ENCODE measurements at places on chromosomes 6 and 20.

- no peak for DNase-seq
These were observed 116.4 kb downstream of the FLRT3 start for GRCh38 chr20:14220986-14221385.

- DNase-seq, result no peak
These were observed 140.2 kb upstream of the CARMIL1 start for GRCh38 chr6:25138934-25139415.

DNA sequence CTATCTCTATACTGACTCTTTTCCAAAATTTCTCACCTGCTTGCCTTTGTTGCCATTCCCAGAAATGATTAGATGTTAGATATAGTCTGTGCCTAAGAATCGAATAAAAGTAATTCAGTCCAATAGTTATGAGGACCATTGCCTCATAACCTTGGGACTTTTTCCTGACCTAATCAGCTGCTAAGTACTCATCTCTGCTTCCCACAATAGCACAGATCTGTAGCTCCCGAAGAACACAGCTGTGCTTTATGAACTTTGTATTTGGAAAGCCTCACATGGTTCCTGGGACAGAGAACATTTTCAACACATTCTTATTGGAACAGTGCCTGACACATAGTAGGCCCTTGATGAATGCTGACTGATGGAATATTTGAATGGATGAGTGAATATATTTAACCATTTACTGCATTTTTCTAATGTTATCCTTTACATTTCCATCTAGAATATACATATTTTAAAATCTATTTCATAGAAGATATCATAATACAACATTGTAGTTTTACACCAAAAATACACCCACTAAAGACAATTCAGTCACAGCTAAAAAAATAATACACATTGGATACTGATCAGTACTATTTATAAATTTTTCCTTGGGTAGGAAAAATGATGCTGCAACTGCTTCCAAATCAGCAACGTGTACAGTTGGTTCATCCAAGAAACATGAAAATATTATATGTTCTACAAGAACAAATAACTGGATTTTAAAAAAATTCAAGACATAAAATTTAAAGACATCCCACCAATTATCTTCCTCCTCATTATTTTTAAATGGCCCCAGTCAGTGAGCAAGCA is 53.9 kb downstream of the HS3ST5 start:
- DNase-seq, result no peak

DNA sequence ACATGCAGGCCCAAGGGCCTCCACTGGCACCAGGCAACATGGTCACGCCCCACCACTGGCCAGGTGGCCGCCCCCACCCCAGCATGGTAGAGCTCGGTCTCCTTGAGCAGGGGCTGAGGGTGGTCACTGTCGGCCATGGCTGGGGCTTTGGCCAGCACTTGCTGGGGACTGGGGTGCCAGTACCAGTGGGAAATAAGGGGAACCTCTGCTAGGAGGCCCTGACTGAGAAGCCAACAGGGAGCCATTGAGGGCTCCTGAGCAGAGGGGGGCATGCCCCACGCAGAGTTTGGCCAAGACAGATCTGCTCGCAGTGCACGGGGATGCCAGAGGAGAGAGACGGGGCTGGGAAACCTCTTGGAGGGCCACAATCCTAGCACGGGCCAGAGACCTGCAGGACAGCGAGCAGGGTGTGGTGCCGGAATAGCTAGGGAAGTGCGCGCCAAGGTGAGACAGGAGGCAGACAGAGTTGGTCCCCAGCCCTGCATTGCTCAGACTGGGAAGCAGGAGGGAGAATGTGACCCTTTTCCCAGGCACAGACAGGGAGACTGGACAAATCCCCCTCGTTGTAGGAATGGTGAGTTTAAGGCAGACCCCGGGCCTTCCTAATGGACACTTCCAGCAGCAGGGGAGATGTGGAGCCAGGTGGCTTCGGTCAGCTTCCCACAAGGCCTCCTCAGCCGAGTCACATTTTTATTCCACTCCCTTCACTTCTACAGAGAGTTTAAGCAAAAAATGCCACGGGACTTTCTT is 179.0 kb upstream of the CST7 start:
- no peak for DNase-seq

DNA sequence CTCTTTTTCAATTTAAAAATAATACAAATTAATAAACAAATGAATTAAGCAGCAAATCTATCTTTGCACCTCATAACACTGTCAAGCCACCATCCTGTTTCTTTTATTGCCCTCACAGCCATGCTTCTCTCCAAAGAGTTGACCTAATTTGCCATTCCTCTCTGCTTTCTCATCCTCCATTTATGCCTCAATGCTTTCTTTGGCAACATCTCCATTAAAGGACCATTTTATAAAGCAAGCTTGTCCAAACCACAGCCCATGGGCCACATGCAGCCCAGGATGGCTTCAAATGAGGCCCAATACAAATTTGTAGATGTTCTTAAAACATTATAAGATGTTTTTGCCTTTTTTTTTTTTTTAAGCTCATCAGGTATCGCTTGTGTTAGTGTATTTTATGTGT is 26.4 kb upstream of the MEI4 start:
- DNase-seq, result no peak

GRCh38 chr6:73580247-73581149 is 59.7 kb upstream of the EEF1A1 start:
- peak; percentile 62 for DNase-seq

GRCh38 chr6:72739368-72739779 is 117.5 kb downstream of the KCNQ5 start:
- DNase-seq, result no peak

- peak; percentile 44 for DNase-seq
These were observed 11.0 kb downstream of the HRH3 start for GRCh38 chr20:62208795-62209755.

DNA sequence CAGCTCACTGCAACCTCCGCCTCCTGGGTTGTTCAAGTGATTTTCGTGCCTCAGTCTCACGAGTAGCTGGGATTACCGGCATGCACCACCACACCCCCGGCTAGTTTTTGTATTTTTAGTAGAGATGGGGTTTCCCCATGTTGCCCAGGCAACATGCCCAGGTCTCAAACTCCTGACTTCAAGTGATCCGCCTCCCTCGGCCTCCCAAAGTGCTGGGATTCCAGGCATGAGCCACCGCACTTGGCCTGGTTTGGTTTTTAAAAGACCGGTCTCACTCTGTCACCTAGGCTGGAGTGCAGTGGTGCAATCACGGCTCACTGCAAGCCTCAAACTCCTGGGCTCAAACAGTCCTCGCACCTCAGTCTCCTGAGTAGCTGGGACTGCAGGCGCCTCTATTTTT is 40.1 kb downstream of the VSTM2L start:
- DNase-seq, result no peak

DNA sequence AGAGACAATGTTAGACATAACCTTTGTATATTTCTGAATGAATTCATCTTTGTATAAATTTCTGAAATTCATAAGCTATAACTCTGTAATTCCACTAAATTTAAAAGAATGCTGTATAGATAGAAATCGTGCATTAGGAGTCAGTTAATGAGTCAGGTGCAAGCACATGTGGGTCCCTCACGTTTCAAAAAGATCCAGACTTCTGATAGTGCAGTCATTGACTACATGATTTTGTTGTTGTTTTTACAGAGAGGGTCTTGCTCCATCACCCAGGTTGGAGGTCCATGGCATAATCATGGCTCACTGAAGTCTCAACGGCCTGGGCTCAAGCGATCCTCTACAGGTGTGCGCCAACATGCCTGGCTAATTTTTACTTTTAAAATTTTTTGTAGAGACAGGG is 14.6 kb downstream of the ESF1 start:
- no peak for DNase-seq

GRCh38 chr6:140871911-140872310 is 1260.8 kb upstream of the GJE1 start:
- DNase-seq, result no peak

GRCh38 chr6:108947114-108947854 is 99.1 kb downstream of the ARMC2 start:
- DNase-seq, result no peak

GRCh38 chr6:110399219-110400071 is 15.9 kb downstream of the DDO start:
- no peak for DNase-seq

- no peak for DNase-seq
These were observed 11.0 kb upstream of the FBXL4 start for GRCh38 chr6:98958776-98959175.

GRCh38 chr20:17895641-17896171 is 72.9 kb downstream of the SNX5 start:
- no peak for DNase-seq

DNA sequence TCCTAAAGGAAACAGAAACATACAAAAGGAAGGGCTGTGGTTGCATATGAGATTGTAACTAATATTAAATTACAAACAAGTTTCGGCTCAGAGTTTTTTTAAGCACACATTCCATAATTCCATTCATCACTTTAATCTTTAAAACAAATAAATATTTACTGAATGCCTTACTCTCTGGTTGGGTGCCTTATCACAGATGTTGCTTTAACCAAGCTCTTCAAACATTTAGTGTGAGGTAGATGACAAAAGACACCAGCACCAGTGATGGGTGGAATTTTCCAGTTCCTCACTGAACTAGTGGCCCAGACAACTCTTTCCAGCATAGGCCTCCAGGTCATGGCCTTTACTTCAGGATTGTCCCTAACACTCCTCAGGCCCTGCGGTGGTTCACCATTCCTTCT is 58.7 kb downstream of the ARHGAP18 start:
- no peak for DNase-seq

- no peak for DNase-seq
These were observed 24.8 kb downstream of the SPACA1 start for GRCh38 chr6:88072462-88072861.

- DNase-seq, result no peak
These were observed 68.3 kb downstream of the NOL4L start for GRCh38 chr20:32516583-32517517.

GRCh38 chr6:106799031-106799894 is 169.9 kb downstream of the QRSL1 start:
- peak; percentile 48 for DNase-seq

DNA sequence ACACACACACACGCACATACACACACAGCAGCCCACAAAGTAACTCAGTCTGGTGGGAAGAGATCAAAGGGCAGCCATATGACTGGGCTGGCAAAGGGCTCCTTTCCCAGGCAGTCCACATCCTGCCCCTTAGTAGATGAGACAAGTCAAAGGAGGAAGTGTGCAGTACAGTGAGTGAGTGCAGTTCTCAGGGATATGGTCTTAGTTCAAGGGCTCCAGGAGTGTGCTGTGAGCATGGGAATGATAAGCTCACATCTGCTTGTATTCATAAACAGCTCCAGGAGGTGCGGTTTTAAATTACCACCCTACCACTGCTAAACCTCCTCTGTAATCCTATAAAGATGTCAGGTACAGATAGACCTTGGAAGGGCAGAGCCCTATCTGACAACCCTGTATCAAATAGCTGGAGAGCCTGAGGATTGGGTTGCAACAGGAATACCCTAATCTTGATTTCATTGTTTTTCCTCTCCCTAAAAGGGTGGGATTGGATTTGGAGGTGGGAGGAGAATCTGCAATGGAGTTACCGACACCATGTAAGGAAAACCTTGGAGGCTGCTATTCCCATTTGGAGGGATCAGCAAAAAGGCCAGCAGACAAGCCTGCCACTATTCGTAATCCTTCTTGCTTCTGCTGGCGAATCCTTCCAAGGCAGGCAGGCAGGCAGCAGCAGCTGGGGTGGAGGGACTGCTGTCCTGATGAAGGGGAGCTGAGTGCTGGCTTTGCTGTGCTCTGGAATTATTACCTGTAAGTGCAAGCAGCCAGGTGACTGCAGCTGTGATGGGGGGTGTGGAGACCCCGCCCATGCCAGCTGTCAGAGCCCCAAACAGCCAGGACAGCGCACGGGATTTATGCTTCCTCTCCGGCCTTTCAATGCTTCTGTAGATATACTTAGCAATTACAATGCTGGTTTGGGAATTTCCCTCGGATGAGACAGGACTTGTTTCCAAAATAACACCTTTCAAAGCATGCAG is 342.7 kb downstream of the PRL start:
- peak; percentile 25 for DNase-seq

- DNase-seq, result no peak
These were observed 172.8 kb upstream of the SYNDIG1 start for GRCh38 chr20:24296477-24297261.

- DNase-seq, result no peak
These were observed 43.0 kb upstream of the KCNK16 start for GRCh38 chr6:39365281-39366074.

DNA sequence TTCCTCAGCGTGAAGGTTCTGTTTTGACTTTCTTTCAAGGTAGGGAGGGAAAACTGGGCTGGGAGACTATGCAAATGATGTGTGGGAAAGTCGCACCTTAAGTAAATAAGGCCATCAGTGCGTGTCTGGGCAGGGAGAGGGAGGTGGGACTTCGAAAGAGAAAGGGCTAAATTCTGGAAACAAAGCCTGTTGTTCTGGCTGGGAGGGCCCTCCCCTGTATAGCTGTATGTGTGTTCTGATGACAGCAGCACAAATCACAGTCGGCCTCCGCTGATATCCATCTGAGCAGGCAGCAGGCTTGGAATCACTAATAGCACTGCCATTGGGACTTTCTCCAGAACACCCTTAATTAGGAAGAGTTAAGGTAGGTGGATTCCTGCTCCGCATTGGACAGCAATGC is 19.2 kb downstream of the JAG1 start:
- peak; percentile 27 for DNase-seq

GRCh38 chr6:70395301-70395672 is 18.0 kb upstream of the FAM135A start:
- DNase-seq, result no peak

DNA sequence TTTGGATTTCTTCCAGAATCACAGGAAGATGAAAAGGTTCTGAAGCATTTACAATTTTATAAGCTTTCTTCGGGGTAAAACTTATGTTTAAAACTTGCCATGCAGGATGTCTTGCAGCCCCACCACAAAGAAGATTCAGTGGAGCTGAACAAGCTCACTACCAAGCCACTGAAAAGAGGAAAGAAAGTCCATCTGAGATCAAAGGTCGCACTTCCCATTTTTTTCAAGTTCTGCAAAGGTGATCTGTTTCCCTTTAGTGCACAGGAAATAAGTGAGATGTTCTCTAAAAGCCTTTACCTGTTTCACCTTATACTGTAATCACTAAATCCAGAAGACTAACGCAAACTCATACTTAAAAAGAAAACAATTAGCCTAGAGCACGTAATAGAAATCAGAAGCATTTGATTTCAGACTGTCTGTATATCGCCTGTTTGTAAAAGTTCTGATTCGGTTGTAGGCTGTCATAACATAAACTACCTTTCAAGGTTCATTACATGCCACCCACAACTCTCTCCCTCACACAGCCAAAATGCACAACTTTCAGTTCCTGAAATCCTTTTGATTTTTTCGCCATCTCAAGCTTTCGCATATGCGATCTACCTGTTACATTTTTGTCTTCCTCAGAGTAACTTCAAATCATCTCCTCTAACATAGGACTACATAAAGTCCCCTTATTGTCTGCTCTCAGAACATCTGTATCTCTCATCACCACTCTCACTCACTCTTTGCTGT is 1.8 kb downstream of the ECHDC1 start:
- no peak for DNase-seq

GRCh38 chr6:38499529-38500096 is 140.1 kb downstream of the BTBD9 start:
- no peak for DNase-seq

- DNase-seq, result no peak
These were observed 258.9 kb downstream of the CD109 start for GRCh38 chr6:73954881-73955280.

- peak; percentile 17 for DNase-seq
These were observed 38.7 kb downstream of the TRAF3IP2 start for GRCh38 chr6:111566873-111567517.

GRCh38 chr6:30908700-30909099 is 693 bp downstream of the GTF2H4 start:
- no peak for DNase-seq

Measured in nephron progenitor cell (in vitro differentiated cells).